ENCODE measurements at places on chromosomes 4 and X.

- DNase-seq = no peak
These were observed 574.8 kb upstream of the DIPK2B start for GRCh38 chrX:45775468-45775867.

- no peak for DNase-seq
These were observed 34.8 kb downstream of the CCNQ start for GRCh38 chrX:153564047-153564606.

- DNase-seq = no peak
These were observed 36.0 kb downstream of the GAB3 start for GRCh38 chrX:154714925-154715324.

DNA sequence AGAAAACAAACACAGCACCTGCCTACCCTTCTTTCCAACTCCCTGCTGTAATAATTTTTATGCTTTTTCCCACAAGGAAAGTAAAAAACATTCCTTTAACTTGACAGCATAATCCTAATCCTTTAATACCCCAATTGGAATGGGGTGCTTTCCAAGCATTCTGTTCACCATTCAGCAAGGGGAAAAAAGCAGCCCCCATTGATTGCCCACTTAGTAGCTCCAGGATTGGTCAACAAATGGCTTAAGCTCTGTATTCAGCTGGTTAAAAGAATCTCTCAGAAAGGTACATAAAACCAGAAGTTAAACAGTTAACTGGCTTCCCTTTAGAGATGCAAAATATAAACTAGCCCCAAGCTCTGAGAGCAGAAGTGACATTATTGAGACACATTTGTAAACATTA is 194.8 kb upstream of the ATOH1 start:
- DNase-seq = no peak

DNA sequence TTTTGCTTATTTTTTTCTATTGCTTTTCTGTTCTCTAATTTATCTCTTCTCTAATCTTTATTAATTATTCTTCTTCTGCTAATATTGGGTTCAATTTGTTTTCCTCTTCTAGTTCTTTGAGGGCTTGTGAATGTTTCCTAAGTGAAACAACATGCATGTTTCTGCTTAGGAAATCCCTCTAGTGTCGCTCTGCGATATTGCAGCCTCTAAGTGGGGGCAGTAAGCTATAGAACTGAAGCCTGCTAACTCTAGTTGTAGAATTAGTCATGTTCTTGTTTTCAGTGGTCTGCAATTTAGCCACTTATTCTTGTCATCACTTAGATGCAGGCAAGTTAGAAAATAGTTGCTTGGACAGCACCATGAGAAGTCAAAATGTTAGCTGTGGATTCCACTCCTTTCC is 222.6 kb downstream of the SPIN4 start:
- DNase-seq = no peak

DNA sequence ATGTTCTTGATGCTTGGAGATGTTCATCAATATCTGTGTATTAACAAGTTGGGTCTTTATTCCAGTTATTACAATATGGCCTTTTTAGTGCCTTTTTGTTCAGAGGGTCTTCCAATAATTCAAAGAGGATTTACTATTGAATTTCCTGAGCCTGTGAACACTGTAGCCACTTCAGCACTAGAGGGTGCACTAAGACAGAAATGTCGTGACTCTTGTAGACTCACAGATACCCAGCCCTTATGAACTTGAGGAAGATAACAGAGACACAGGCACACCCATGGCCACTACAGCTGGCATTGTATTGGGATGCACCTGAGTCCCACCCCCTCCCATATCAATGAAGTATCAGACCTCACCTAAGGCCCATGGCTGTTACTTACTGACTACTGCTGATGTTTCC is 54.4 kb upstream of the ACTRT1 start:
- DNase-seq = no peak

DNA sequence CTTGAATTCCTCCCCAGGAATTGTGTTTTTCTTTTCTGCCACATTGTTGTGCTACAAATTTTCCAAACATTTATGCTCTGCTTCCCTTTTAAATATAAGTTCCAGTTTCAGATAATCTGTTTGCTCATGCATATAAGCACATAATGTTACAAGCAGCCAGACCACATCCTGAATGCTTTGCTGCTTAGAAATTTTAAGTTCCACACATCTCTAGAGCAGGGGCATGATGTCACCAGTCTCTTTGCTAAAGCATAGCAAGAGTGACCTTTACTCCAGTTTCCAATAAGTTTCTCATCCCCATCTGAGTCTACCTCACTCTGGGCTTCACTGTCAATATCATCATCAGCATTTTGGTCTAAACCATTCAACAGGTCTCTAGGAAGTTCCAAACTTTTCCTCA is 932.5 kb downstream of the SH3BGRL start:
- no peak for DNase-seq

DNA sequence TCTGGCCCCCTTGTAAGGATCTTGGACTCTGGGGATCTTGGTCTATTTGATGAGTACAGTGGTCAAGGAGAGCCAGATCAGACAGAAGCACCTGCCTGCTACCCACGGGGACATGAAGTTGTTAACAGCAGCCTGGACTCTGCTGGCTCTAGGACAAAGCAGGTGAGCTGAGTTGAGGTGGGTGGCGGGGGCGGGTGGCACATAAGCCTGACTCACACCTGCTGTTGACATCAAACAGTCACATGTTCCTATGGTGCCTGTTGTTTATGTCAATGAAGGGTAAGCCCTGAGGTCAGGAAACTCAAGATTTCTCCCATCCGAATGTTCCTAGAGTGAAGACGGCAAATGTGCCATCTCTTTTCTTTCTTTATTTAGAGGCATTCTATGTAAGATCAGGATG is 50.1 kb upstream of the CLNK start:
- DNase-seq = no peak

DNA sequence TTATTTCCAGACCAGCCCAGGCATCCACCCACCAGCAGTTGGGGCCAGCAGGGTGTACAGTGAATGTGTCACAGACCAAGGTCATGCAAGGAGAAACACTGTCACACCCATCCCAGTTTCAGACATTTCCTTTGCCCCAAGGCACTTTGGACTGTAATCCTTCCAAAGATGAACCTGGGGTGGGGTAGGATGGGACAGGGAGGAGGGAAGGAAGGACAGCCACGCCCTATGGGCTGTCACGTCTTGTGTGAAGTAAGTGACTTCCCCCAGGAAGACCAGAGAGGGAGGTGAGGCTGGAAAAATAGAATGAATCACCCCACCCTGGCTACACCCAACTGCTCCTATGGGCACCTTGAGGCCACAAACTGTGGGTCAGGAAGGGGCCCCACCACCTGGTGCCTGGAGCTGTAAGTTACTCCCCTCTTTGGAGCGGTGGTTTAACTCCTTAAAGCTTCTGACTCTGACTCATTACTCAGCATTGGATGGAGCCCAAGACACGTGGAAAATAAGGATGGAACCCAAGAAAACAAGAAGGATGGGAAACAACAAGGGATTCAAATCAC is 349.9 kb upstream of the KLF3 start:
- no peak for DNase-seq
